ENCODE measurements at places on chromosomes 13 and 19.
A peak's percentile ranks its signal among the peaks of the same experiment; 100 is the strongest.

- DNase-seq, result no peak
Observed at GRCh38 chr13:30724778-30725177, 10.6 kb upstream of the ALOX5AP start.

DNA sequence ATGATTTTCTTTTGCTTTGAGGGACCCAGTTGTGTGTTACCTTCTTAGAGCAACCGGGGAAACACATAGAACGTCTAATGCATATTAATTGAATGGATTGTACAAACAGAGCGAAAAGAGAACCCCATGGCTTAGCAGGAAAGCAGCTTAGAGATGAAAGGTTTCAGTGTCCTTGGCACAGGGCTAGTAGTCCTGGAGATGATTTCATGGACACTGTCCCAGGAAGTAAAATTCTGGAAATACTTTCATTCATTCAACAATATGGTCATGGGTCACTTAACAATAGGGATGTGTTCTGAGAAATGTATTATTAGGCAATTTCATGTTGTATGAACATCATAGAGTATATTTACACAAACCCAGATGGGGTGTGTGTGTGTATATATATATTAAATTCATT is 9.7 kb upstream of the FUT2 start:
- no peak for DNase-seq

DNA sequence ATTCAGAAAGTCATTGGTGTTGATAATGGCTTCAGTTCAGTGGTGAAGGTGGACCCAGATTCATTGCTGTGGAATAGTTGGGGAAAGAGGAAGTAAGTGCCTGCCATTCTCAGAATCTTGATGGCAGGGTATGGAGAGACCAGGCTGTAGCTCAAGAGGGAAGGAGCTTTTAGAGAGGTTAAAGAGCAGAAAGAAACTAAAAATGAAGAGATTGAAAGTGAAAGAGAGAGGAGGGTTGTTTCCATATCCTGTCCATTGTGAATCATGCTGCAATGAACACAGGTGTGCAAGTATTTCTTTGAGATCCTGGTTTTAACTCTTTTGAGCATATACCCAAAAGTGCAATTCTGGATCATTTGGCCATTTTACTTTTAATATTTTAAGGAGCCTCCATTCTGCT is 12.5 kb downstream of the GJB6 start:
- DNase-seq, result no peak

DNA sequence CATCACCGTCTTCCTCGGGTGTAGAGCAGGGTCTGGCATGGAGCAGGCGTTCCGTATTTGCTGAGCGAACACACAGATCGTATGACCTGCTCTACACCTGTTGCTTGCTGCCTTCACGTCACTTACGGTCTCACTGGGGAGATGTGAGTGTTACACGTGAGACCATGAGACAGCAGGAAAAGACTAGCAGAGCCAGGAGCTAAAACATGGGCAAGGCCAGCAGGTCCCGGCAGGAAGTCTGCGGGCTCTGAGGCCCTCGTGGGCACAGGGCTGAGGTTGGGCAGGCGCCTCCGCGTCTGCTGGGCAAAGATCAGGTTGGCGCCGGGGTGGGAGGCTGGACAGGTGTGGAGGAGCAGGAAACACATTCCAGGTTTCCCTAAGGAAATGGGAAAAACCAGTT is 19.7 kb upstream of the GTF3A start:
- DNase-seq, result peak; percentile 75
